CD8-positive, alpha-beta T cell (primary cell): ENCODE measurements at places on chromosomes 11 and 22.

DNA sequence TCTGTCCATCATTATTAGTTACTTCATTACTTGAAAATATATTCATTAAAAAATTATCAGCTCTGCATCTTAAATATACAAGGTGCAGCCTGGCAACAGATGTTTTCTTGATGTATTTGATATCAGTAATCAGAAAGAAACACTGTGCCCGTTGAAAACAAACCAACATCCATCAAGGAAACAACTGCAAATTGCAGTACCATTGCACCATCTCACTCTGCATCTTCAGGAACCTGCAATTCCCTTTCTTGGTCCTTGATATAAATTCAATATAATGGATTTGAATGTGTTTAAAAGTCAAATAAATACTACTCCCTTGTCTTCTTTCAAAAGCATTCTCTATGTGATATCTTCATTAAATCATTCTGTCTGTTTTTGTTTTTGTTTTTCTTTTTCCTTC is 1131.2 kb downstream of the FAM181B start:
- no peak for DNase-seq

DNA sequence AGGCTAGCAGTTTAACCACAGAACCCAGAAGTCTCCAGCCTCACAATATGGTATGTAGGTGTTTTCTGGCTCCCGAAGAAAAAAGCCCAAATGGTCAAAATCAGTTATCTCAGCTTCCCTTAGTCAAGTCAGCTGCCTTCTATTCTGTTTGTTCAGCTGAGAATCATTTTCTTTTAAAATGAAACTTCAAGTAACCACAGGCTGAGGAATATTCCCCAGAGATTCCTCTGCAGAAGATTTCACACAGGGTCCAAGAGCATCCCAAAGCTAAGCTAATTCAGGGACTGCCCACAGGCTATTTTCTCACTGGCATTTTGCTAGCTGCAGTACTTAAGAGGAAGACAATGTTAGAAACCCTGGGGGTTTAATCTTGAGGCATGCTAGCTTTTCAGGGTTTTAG is 977.0 kb upstream of the CHORDC1 start:
- no peak for DNase-seq

DNA sequence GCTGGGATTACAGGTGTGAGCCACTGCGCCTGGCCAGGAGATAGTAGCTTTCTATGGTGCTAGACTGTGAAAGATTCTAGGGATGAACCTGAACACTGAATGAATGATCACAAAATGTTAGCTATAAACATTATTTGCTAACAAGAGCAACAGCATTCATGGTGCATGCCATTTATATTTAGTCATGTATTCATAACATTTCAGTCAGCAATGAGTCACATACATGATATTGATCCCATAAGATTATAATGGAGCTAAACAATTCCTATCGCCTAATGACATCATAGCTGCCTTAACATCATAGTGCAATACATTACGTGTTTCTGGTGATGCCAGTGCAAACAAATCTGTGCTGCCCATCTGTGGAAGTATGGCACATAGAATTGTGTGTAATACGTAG is 164.1 kb downstream of the ARHGAP42 start:
- DNase-seq: no peak

DNA sequence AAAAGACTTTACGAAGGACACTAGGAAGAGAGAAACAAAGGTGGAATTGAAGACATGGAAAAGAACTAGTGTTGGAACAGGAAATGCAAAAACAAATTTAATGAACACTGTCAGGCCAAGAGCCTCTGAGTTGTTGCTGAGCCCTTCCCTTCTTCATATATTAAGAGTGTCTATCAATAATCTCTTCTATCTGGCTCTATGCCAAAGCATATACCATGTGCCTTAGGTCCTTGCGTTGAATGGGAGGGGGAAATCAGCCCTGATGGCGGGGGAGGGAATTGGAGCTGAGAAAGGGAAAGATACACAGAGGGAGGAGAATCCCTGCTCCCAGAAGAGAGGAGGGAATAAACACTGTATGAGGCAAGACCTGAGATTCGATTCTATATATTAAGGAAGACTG is 5.5 kb upstream of the OR52B6 start:
- DNase-seq: no peak

DNA sequence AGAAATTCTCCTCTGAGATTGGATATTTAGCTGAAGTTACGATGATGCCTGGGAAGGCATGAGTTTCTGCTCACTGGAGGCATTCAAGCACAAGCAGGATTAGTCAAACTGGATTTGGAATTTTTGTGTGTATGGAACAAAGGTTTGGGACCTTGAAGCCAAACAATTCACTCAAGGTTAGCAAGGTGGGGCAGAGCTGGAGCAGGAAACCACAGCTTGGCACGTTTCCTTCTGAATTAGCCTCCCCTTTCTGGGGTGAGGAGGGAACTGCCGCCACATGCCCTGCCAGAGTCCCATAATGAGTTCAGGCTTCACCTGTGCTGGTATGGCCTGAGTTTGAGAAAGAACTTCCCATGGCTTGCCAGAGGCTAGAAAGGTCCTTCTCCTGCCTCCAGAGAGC is 50.9 kb upstream of the RRAS2 start:
- DNase-seq: no peak
